ENCODE measurements at places on chromosomes 6 and 20.

DNA sequence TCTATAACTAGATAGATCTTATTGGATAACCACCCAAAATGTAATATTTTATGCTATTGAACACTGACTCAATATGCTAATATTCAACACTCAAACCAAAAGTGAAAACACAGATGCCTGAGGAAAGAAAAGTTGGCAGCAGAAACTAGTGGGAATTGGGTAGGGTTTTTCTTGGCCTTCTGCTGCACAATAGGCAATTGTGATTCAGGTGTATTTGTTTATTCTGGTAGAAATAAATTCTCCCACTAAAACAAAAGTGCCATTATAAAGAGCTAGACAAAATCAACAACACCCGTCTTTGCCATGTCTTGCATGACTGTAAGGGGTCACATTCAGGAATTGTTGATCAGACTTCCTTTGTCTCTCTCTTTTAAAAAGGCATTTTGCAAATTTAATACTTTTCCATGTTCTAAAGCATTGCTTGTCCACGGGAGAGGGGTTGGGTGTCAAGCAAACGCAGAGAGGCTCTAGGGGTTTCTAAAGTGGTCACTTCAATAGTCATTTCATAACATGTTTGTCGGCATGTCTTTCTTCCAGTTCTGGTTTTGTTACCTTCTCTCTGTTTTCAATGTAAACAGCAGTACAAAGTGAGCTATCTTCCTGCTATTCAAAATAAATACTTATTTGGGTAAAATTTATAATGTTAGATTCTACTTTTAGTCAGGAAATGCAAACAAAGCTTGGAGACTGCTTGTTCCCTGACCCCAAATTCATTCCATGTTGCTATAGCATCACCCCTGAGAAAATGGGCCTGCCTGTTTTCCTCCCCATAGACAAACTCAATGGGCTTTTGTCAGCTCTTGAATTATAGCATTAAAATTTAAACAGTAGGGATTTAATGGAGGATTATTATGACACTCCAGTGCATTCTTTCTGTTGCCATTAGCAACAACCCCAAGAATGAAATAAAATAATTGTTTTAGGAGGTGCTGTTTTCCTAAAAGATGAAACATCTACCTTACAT lies 217.0 kb upstream of the CCN2 start:
- no peak for DNase-seq

GRCh38 chr20:35828434-35828833 lies 56.6 kb downstream of the PHF20 start:
- DNase-seq, result no peak

- no peak for DNase-seq
Measured at GRCh38 chr6:121868206-121868605, 432.8 kb downstream of the GJA1 start.

GRCh38 chr6:106546261-106546690 lies 83.0 kb downstream of the RTN4IP1 start:
- no peak for DNase-seq

GRCh38 chr6:93423542-93423941 lies 4.2 kb upstream of the EPHA7 start:
- no peak for DNase-seq

DNA sequence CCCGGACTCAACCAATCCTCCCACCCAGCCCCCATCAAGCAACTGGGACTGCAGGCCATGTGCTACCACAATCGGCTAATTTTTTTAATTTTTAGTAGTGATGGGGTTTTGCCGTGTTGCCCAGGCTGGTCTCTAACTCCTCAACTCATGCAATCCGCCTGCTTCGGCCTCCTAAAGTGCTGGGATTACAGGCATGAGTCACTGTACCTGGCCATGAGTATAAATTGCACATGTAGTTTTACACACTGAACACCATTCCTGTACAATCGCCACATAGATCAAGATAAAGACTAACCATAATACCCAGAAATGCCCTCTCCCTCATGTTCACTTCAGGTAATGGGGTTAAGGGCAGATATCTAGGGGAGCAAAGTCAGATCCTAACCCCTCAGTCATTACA lies 26.4 kb downstream of the TRPC4AP start:
- no peak for DNase-seq

DNA sequence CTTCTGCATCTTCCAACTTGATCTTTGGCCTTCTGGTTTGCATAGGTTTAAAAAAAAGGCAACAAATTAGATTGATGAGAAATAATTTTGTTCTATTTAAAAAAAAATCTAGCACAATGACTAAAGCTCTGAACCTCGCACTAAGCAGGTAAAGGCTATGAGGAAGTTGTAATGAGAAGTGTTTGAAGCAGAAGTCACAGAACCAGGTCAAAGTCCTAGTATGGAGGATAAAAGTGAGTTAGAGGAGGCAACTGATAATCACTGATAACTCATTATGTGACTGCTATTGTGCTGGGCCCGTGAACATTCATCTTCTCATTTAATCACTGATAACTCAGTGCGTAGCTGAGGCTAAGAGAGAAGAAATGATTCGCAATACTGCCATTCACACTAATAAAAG lies 46.1 kb upstream of the GFRAL start:
- no peak for DNase-seq

- DNase-seq, result no peak
Measured at GRCh38 chr20:7113577-7114466, 346.3 kb downstream of the BMP2 start.

DNA sequence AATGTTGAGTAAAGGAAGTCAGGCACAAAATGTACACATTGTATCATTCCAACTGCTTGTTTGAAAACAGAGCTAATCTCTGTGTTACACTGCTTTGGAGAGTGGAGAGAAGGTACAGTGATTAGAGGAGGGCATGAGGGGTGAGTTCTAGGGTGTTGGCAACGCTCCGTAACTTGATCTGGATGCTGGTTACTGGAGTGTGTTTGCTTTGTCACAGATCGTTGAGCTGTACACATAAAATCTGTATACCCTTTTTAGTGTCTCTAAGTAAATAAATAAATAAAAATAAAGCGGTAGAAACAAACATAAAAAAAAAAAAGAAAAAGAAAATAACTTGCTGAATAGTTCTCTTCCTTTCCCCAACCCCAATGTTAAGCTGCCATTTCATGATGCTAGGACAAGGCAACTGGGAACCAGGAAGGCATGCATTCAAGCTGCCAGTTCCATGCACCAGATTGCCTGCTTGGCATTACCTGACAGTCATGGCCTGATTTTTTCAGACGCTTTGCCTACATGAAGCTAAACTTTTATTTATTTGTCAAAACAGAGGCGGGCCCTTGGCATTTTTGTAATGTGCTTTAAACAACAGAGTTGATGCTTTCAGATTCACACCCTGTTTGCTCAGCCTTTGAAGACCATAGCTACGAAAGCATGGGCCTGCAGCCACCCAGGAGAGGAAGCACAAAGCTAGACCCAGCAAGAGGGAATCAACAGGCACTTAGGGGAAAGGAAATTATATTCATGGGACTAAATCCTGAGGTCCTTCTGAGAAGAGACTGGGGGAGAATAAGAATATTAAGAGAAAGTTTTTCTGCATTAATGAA lies 21.2 kb downstream of the TNFRSF21 start:
- no peak for DNase-seq

DNA sequence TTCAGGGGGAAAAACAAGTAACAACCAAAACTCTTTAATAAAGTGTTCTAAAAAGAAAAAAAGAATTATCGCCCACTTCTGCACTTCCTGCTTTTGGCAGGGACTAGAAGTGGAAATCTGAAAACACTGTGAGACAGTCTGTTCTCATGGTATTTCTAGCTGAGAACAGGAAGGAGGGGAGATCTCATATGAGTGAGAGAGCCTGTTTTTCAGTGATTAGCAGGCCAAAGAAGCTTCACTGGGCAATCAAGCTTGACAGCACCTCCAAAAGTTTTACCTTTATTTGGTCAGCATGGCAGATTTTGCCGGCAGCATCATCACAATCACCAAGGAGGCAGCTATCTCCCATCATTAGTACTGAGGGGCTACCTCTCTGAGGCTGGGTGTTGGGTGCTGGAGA lies 79.5 kb upstream of the ATXN1 start:
- DNase-seq, result no peak

DNA sequence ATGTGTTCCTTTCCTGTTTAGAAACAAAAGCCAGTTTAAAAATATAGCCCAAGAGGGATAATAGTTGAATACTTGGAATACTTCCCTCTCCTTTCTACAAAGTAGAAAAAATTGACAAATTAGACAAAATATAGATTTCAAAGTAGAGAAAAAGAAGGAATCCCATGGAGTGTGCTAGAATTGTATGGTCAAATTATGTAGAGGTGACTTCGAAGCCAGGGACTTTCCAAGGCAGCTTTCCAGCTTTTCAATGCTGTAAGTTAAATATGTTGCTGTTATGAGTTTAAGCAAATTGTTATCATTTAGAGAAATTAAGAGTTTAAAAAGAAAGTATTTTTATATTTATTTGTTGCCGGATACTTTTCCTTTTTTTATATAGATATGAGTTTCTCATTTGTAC lies 415.5 kb upstream of the OPRM1 start:
- DNase-seq, result no peak

DNA sequence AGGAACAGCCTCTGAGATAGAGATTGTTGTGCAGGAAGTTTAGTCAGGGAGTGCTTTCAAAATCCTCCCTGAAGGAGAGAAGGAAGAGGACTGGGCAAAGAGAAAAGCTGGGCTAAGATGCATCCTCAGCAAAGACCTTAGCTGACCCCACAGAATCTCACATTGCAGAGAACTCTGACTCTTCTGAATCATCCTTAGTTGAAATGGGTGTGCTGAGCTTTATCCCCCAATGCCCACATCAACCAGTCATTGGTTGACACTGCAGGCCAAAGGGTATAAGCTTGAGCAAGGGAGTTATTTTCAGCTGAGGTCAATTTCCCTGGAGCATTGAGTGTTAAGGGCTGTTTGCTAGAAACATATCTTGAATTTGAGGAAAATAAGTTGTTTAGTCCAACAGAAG lies 732.2 kb downstream of the CBLN4 start:
- DNase-seq, result no peak

- DNase-seq, result no peak
Measured at GRCh38 chr20:10356628-10357027, 77.4 kb downstream of the MKKS start.

GRCh38 chr6:101086473-101086872 lies 205.3 kb upstream of the ASCC3 start:
- DNase-seq, result no peak

GRCh38 chr6:53771785-53772624 lies 22.8 kb upstream of the LRRC1 start:
- no peak for DNase-seq

DNA sequence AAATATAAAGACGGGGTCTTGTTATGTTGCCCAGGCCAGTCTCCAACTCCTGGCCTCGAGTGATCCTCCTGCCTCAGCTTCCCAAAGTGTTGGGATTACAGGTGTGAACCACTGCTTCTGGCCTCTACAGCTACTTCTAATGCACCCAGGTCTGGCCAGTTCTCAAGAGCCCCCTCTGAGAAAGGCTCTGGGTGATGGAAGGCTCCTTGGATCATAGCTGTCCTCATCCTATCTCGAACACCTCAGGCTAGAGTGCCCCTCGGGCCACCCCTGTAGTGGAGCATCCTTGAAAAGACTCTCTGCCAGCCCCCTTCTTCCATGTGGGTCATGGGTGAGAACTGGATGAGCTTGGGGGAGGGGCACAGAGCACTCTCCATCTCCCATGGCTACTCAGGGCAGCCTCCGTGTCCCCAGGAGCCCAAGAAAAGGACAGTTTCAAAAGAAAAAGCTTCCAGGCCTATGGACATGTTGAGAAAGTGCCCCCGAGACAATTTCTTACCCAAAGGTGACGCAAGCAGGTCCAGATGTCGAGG lies 714 bp upstream of the MYLK2 start:
- no peak for DNase-seq

DNA sequence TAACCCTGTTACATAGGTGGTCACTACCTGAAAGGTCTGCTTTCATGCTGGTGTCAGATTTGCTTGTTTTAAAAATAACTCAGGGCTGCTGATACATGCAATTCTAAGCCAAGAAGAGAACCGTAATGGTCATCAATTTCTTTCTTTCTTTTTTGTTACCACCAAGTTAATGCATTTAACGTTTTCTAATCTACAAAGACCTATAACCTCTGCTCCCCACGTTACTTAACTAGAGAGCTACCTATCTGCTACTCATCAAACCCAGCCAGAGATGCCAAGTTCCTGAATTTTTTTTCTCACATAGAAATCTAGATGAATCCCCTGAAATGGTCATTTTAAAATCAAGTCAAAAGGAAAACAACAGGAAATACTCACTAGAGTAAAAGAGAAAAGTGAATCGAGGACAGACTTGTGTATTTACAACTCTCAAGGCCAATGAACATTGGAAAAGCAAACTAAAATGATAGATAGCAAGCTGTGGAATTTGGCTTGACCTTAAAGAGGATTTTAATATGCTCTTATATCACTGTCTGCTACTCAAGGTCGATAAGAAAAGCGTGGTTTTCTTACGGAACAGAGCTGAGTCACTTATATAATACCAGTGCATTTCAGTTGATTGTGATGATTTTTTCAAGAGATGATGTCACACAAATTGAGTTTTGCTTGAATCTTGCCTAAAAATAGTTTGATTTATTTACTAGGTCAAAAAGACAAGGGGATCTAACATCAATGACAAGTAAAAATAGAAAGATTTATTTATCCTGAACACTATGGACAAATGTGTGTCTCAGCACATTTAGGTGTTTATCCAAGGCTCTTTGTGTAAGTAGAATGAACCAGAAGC lies 67.9 kb downstream of the SGK1 start:
- DNase-seq, result no peak

- DNase-seq, result no peak
Measured at GRCh38 chr6:49333345-49334125, 129.5 kb downstream of the MMUT start.

DNA sequence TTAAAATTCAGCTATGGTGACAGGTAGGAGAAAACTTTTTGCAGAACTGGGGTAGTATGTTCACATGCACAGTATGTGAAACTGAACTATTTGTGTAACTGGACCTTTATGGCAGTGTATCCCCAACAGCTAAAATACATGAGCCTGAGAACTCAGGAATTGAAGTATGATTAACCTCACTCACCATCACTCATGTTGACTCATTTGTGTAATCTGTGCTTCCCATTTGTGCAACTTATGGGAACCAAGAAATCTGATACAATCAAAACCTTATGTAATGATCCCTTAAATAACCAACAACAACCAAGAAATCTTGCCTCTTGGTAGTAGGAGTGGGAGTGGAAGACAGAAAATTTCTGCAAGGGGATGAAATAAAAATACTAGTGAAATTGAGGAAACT lies 674.9 kb downstream of the HDGFL1 start:
- no peak for DNase-seq

GRCh38 chr6:68226460-68226859 lies 408.6 kb upstream of the ADGRB3 start:
- no peak for DNase-seq

- no peak for DNase-seq
Measured at GRCh38 chr6:5712349-5713215, 294.1 kb downstream of the NRN1 start.

DNA sequence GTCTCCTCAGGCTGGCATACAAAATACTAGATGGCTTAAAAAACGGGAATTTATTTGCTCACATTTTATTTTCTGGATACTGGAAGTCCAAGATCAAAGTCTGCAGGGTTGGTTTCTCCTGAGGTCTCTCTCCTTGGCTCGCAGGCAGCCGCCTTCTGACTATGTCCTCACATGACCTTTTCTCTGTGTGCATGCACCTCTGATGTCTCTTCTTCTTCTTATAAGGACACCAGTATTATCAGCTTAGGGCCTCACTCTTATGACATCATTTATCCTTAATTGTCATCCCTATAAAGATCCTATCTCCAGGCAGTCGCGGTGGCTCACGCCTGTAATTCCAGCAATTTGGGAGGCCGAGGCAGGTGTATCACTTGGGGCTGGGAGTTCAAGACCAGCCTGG lies 9.3 kb upstream of the TRIM27 start:
- DNase-seq, result no peak

Data from stimulated activated naive B cell treated with anti-CD40 and anti-IgM and Interleukin-4, amounts not matched to agents 10 μg/mL and 1 μg/mL and 100 μg/mL, for 72 hours (primary cell).